CD14-positive monocyte (primary cell): ENCODE measurements at places on chromosomes 2 and 18.

GRCh38 chr18:51666763-51667191, 469.3 kb upstream of the MEX3C start:
- no peak for DNase-seq

- DNase-seq = no peak
Measured at GRCh38 chr2:239460780-239461179, 60.0 kb upstream of the HDAC4 start.

GRCh38 chr18:36089001-36089400, 21.6 kb upstream of the RPRD1A start:
- no peak for DNase-seq

- DNase-seq = no peak
Measured at GRCh38 chr2:19098467-19099160, 259.8 kb downstream of the OSR1 start.

DNA sequence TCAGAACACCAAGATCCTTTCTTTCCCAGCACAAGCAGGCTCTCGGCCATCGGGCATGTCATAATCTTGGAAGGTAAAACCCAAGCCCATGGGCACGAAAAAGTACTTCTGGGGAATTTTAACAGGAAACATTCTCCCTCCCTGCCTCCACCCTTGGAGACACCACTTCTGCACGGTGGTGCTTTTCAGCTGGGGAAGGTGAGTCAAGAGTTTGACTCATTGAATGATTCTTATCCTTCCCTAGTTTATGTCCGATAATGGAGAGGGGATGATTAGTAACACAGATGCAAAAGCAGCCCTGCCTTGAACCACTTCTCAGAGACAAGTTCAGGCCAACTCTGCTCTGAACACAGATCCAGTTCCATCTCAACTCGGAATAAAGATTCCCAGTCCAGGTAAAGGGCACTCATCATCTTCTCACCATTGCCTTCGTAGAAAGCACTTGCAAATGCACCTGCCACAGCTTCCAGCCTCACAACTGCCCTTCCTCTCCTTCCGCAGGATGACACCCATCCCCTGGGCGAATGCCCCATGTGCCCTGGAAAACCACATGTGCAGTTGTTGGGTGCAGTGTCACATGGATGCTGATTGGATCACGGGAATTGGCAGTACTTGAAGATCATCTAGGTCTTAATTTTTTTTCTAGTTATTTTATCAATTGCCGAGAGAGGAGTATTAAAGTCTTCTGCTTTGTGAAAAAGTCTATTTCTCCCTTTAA, 136.2 kb downstream of the PXDN start:
- no peak for DNase-seq

- no peak for DNase-seq
Measured at GRCh38 chr18:23412351-23412964, 40.6 kb upstream of the RIOK3 start.

GRCh38 chr18:50611529-50611941, 51.6 kb downstream of the MAPK4 start:
- DNase-seq = no peak

DNA sequence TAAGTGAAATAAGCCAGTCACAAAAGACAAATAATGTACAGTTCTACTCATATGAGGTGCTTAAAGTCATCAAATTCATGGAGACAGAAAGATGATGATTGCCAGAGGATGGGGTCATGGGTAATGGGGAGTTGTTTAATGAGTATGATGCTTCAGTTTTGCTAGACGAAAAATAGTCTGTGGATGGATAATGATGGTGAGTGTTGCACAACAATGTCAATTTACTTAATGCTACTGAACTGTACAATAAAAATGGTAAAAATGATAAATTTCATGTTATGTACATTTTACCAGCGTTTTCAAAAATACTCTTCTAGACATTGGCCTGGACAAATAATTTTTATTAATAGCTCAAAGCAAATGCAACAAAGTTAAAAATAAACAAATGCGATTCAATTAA, 118.5 kb upstream of the KYNU start:
- no peak for DNase-seq

- no peak for DNase-seq
Measured at GRCh38 chr18:2588666-2589344, 17.4 kb downstream of the NDC80 start.

DNA sequence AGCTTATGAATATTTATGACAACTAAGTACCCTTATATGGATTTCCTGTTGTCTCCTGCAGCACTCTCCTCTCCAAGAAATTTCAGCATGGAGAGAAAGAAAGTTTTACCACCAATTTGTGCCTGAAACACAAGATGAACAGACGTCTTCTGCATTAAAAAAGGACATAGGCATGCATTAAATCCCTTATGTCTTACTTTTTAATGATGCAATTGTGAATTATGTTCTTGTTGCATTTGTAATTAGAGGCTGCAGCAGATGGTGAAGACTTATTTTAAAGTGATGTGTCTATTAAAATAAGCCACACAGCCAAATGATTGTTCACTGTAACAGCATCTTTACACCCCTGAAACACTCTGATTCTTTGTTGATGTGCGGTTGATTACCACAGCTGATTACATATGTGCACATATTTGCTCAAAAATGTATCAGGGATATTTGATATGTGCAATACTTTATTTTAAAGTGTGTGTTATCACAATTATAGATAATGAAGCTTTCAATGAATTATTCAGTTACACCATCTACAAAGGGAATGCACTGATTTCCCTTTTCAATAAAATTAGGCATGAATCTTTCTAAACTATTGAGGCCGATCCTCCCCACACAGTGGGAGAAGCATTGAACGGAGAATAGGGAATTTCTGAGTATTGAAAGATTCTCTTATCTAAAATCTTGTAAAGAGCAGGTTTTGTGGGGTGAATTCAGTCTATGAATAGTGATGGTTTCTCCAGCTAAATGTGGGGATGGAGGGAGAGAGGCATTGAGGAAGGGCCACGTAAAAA, 585.1 kb downstream of the SLC4A3 start:
- DNase-seq = no peak

DNA sequence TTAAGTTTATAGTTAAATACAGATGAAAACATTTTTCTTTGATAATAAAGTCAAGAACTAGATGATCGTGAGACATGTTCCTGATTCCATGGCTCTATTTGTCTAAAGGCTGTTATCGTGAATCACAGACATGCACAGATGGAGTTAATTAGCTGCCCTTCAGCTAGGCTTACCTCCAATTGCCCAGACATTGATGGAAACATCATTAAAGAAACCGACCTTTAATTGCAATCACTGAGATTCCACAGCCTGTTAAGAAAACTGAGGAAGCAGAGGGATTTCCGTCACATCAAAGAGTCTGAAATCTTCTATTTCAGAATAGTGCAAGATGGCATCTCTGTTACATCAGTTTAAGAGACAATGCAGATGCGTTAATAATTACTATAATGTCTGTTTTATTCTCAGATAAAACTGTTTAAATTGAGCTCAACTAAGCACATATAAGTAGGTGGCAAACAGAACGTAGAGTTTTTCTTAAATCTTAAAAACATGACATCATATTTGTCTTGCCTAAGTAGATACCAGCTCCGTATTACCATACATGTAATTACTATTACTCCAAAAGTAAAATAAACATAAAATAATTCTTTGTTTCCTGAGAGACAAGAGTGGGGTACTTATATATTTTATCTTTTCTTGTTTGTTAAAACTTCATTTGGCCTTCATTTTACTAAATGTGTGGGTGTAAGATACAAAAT, 23.9 kb upstream of the CRACDL start:
- no peak for DNase-seq

GRCh38 chr18:25326361-25326952, 25.5 kb downstream of the ZNF521 start:
- DNase-seq = no peak

GRCh38 chr2:124320051-124320688, 295.1 kb downstream of the CNTNAP5 start:
- no peak for DNase-seq

DNA sequence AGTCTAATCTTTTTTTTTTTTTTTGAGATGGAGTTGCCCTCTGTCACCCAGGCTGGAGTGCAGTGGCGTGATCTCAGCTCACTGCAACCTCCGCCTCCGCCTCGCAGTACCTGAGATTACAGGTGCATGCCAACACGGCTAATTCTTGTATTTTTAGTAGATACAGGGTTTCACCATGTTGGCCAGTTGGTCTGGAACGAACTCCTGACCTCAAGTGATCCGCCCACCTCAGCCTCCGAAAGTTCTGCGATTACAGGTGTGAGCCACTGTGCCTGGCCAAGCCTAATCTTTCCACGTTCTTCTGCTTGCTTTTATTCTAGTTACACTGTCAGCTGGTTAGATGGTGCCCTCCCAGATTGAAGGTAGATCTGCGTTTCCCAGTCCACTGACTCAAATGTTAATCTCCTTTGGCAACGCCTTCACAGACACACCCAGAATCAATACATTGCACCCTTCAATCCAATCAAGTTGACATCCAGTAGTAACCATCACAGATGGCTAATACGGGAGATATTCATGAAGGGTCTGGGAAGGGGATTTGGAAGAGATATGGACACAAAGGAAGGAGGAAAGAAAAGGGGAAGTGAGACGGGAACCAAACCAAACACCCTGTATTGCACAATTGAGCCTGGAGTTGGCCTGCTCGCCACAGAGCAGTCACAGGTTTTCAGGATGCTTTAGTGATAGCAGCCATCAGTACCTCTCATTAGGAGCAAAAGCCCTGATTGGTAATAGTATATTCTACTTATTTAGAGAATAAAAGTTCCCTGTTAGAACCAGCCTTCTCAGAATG, 229.8 kb downstream of the PIK3C3 start:
- DNase-seq = peak; percentile 4

DNA sequence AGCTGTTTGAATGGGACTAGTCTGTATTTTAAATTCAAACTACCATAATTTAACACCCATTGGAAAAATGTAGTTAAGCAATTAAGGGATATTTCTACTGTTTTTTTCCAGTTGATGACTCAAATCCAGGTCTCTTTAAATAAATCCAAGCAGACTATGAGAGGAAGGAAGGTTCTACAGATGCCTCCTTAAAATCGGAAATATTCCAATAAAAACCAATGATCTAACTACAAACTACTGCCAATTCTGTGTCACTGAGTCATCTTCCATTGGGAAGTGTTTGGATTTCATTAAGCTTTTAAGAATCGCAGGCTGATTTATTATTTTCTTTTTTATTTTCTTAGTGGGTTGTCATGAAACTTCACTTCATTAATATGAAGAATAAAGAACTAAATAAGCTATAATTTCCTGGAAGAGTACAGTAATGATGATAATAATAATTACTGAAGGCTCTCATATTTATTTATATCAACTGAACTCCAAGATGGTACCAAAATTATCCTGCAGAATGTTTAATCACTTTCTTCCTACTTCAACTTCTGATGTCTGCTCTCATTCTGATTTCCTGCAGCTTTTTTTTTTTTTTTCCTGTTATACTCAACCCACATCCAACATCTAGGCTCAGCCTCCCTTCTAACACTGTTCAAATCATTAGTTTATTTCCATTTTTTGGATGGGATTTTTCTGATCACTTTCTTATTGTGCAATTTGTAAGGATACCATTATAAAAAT, 166.3 kb upstream of the FN1 start:
- no peak for DNase-seq

GRCh38 chr2:45264227-45265225, 255.3 kb upstream of the SIX2 start:
- no peak for DNase-seq

DNA sequence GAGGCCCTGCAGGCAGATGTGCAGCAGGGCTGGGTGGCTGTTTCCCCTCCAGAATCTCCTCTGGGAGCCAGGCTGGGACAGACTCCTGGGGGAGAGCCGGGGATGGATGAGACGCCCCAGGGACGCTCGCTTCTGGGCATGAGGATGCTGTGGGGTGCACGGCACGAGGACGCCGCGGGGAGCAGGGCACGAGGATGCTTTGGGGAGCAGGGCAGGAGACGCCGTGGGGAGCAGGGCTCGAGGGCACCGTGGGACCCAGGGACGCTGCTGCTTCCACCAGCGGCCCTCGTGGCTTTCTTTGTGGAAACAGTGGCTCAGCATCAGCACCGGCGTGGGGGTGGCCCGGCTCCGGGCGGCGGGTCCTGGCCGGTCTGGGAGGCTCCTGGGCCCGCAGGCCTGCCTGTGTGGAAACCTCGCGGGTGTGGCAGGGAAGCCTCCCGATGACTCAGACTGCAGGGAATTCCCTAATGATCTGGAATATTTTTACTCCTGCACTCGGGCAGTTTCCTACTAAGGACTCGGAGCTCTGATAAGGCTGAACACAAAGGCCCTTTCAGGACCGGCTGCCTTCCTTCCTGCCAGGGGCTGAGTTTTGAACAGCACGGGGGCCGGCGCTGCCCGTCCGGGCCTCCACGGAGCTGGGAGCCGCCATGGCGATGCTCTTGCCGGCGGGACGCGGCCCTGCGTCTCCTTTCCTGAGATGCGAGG, 62.6 kb downstream of the NFATC1 start:
- no peak for DNase-seq

GRCh38 chr2:138777996-138778395, 2.2 kb downstream of the NXPH2 start:
- DNase-seq = no peak
